A549 treated with CORT108297 at 1 μM for 4 hours (cell line): ENCODE measurements at places on chromosomes 2 and 18. TPM values are rescaled to one million over a fixed set of nuclear protein-coding genes. Genes with fewer than 3 reads are reported as not detected.

Gene TGFA
- 5.8 to 7.6 TPM (median 6.0 TPM) in 5 replicates for total RNA-seq

Gene MC4R
- total RNA-seq = not detected in 5 replicates

Gene TUBB8B
- total RNA-seq = 0.07 TPM in 1 of 5 replicates, not detected in the others

Gene BMP10
- total RNA-seq = not detected in 5 replicates

Gene DSC3
- 1.2 to 2.2 TPM (median 1.7 TPM) in 5 replicates for total RNA-seq

Gene RAB3GAP1
- total RNA-seq = 24.0 to 30.6 TPM (median 26.5 TPM) in 5 replicates

Gene PLEK
- total RNA-seq = not detected in 5 replicates

Gene FBXO15
- total RNA-seq = 0.58 to 1.2 TPM (median 0.96 TPM) in 5 replicates

Gene SNORC
- total RNA-seq = 4.8 to 13.5 TPM (median 9.7 TPM) in 5 replicates

Gene CD8B2
- not detected in 5 replicates for total RNA-seq

Gene OSR1
- 5.0 to 8.9 TPM (median 6.1 TPM) in 5 replicates for total RNA-seq

Gene IL36A
- not detected in 5 replicates for total RNA-seq

Gene CRYGD
- total RNA-seq = not detected in 5 replicates

Gene IL1RN
- total RNA-seq = 0.30 to 0.46 TPM (median 0.46 TPM) in 5 replicates

Gene CDH7
- 0.02 to 0.06 TPM in 2 of 5 replicates, not detected in the others for total RNA-seq

Gene CDK5R2
- total RNA-seq = 1.6 to 3.0 TPM (median 2.4 TPM) in 5 replicates

Gene HDAC4
- total RNA-seq = 5.6 to 9.4 TPM (median 8.2 TPM) in 5 replicates

Gene IL36G
- not detected in 5 replicates for total RNA-seq

Gene CYP27C1
- 3.8 to 4.9 TPM (median 4.5 TPM) in 5 replicates for total RNA-seq

Gene ATL2
- total RNA-seq = 45.5 to 67.9 TPM (median 56.5 TPM) in 5 replicates

Gene CYTIP
- not detected in 5 replicates for total RNA-seq

Gene TWIST2
- total RNA-seq = 10.5 to 20.7 TPM (median 19.4 TPM) in 5 replicates

Gene CELF4
- 0.06 to 0.10 TPM in 2 of 5 replicates, not detected in the others for total RNA-seq

Gene TANC1
- 7.4 to 9.9 TPM (median 8.9 TPM) in 5 replicates for total RNA-seq

Gene FKBP1B
- 8.7 to 11.7 TPM (median 9.8 TPM) in 5 replicates for total RNA-seq

Gene TBR1
- 0.01 to 0.07 TPM (median 0.05 TPM) in 4 of 5 replicates, not detected in the other for total RNA-seq

Gene SRD5A2
- total RNA-seq = 0.01 to 0.05 TPM (median 0.03 TPM) in 4 of 5 replicates, not detected in the other

Gene HOXD1
- total RNA-seq = 0.16 to 0.32 TPM (median 0.18 TPM) in 5 replicates

Gene RGPD4
- total RNA-seq = 0.03 to 0.10 TPM (median 0.07 TPM) in 5 replicates

Gene SAG
- total RNA-seq = not detected in 5 replicates

Gene CENPA
- 48.7 to 57.9 TPM (median 55.8 TPM) in 5 replicates for total RNA-seq

Gene GPC1
- total RNA-seq = 152 to 240 TPM (median 223 TPM) in 5 replicates

Gene DYNC1I2
- total RNA-seq = 60.4 to 84.8 TPM (median 70.2 TPM) in 5 replicates

Gene KYNU
- total RNA-seq = 280 to 361 TPM (median 296 TPM) in 5 replicates

Gene IL1A
- total RNA-seq = 0.06 to 0.22 TPM (median 0.16 TPM) in 5 replicates

Gene ID2
- 70.1 to 154 TPM (median 104 TPM) in 5 replicates for total RNA-seq

Gene PCARE
- total RNA-seq = not detected in 5 replicates

Gene LYG1
- total RNA-seq = 0.82 to 2.2 TPM (median 1.4 TPM) in 5 replicates

Gene EML6
- 1.0 to 2.1 TPM (median 1.6 TPM) in 5 replicates for total RNA-seq
